ENCODE measurements at places on chromosomes 4 and X.

- DNase-seq, result no peak
These were observed 12.7 kb downstream of the SPRY1 start for GRCh38 chr4:123409334-123409733.

DNA sequence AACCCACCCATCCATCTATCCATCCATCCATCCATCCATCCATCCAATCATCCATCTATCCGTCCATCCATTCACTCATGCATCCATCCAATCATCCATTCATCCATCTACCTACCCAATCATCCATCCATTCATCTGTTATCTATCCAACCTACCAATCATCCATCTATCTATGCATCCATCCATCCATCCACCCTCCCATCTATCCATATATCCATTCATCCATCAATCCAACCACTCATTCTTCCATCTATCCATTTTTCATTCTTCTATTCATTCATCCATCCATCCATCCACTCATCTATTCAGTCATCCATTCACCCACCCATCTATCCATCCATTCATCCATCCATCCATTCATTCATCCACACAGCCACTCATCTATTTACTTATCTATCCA lies 80.1 kb upstream of the SHOX start:
- no peak for DNase-seq

- no peak for DNase-seq
These were observed 388.1 kb upstream of the MAD2L1 start for GRCh38 chr4:120454788-120455187.

GRCh38 chr4:1684506-1685234 lies 557 bp upstream of the FAM53A start:
- DNase-seq, result no peak

Measured in HCEC 1CT (cell line).